ENCODE measurements at places on chromosomes 5 and 9. TPM values are rescaled to one million over a fixed set of nuclear protein-coding genes. Genes with fewer than 3 reads are reported as not detected.

PCDHGA9 gene
- 0.03 TPM for polyA plus RNA-seq

TMEM171 gene
- polyA plus RNA-seq = 6.7 TPM

BHMT2 gene
- polyA plus RNA-seq = not detected

SEC24A gene
- polyA plus RNA-seq = 10.9 TPM

TNIP1 gene
- 68.2 TPM for polyA plus RNA-seq

MARCHF3 gene
- polyA plus RNA-seq = 0.39 TPM

IL4 gene
- polyA plus RNA-seq = not detected

PTPN3 gene
- 8.9 TPM for polyA plus RNA-seq

MYO10 gene
- 68.9 TPM for polyA plus RNA-seq

ARID3C gene
- polyA plus RNA-seq = 0.08 TPM

COL15A1 gene
- polyA plus RNA-seq = 0.15 TPM
